ENCODE measurements at places on chromosomes 16 and 17. TPM values are rescaled to one million over a fixed set of nuclear protein-coding genes. Genes with fewer than 3 reads are reported as not detected.

The KRT25 gene
- polyA plus RNA-seq, result not detected

The KRT39 gene
- not detected for polyA plus RNA-seq

The NPIPA8 gene
- 0.12 TPM for polyA plus RNA-seq

The SLC7A6OS gene
- 5.0 TPM for polyA plus RNA-seq

The CSH1 gene
- not detected for polyA plus RNA-seq

The C17orf78 gene
- polyA plus RNA-seq, result not detected

The LYRM9 gene
- 8.4 TPM for polyA plus RNA-seq

The HSPB9 gene
- polyA plus RNA-seq, result 0.34 TPM

The SEPTIN1 gene
- polyA plus RNA-seq, result 1.8 TPM

The MYH3 gene
- 3.0 TPM for polyA plus RNA-seq

The ENPP7 gene
- polyA plus RNA-seq, result not detected

The PPP1R27 gene
- polyA plus RNA-seq, result not detected

The CD19 gene
- 0.79 TPM for polyA plus RNA-seq

The TEKT5 gene
- not detected for polyA plus RNA-seq

The APOH gene
- 0.13 TPM for polyA plus RNA-seq

The KRT28 gene
- not detected for polyA plus RNA-seq

The IRX5 gene
- polyA plus RNA-seq, result 0.24 TPM

The RTN4RL1 gene
- 3.9 TPM for polyA plus RNA-seq

The KRTAP2-3 gene
- not detected for polyA plus RNA-seq

The SKAP1 gene
- polyA plus RNA-seq, result 1.4 TPM

The ALDOA gene
- 711 TPM for polyA plus RNA-seq

The RAMP2 gene
- polyA plus RNA-seq, result 12.9 TPM

The FOXN1 gene
- polyA plus RNA-seq, result 0.03 TPM

The TSPAN10 gene
- 0.86 TPM for polyA plus RNA-seq

The LIG3 gene
- 8.0 TPM for polyA plus RNA-seq

The CETP gene
- 2.8 TPM for polyA plus RNA-seq

The ABCA10 gene
- 25.1 TPM for polyA plus RNA-seq

Data from adipose tissue (tissue), 3 donors.